Hepatocyte (in vitro differentiated cells): ENCODE measurements at places on chromosomes 3 and 15. TPM values are rescaled to one million over a fixed set of nuclear protein-coding genes. Genes with fewer than 3 reads are reported as not detected.

The ZNF35 gene
- polyA plus RNA-seq = 3.4 and 4.2 TPM in 2 replicates

The CCDC12 gene
- polyA plus RNA-seq = 78.4 and 107 TPM in 2 replicates

The DNAH12 gene
- 0.06 and 0.60 TPM in 2 replicates for polyA plus RNA-seq

The KPNA1 gene
- polyA plus RNA-seq = 38.9 and 42.5 TPM in 2 replicates

The GOLGA8H gene
- 0.09 TPM in 1 of 2 replicates, not detected in the other for polyA plus RNA-seq

The BLM gene
- polyA plus RNA-seq = 1.7 and 2.9 TPM in 2 replicates

The HGD gene
- 47.7 and 63.6 TPM in 2 replicates for polyA plus RNA-seq

The ZSCAN2 gene
- polyA plus RNA-seq = 11.2 and 13.4 TPM in 2 replicates

The ADAMTS9 gene
- 56.9 and 64.3 TPM in 2 replicates for polyA plus RNA-seq

The WDR93 gene
- 0.57 TPM in 1 of 2 replicates, not detected in the other for polyA plus RNA-seq

The GOLGA6L9 gene
- polyA plus RNA-seq = 1.0 and 1.7 TPM in 2 replicates

The ZNF860 gene
- polyA plus RNA-seq = 0.32 and 1.3 TPM in 2 replicates

The PLA2G4D gene
- polyA plus RNA-seq = 0.21 TPM in 1 of 2 replicates, not detected in the other

The TM4SF4 gene
- polyA plus RNA-seq = 366 and 434 TPM in 2 replicates

The HIGD2B gene
- polyA plus RNA-seq = 0.23 TPM in 1 of 2 replicates, not detected in the other

The TRA2B gene
- polyA plus RNA-seq = 93.6 and 113 TPM in 2 replicates

The GCSAM gene
- polyA plus RNA-seq = 0.66 and 1.3 TPM in 2 replicates

The LRCH3 gene
- 18.0 and 22.5 TPM in 2 replicates for polyA plus RNA-seq

The PAQR5 gene
- polyA plus RNA-seq = 2.8 and 4.7 TPM in 2 replicates

The CCR1 gene
- 1.8 and 2.3 TPM in 2 replicates for polyA plus RNA-seq

The TLR9 gene
- polyA plus RNA-seq = not detected in 2 replicates

The COL8A1 gene
- polyA plus RNA-seq = 0.41 and 0.61 TPM in 2 replicates

The CPLX3 gene
- polyA plus RNA-seq = 0.10 TPM in 1 of 2 replicates, not detected in the other

The MGA gene
- polyA plus RNA-seq = 10.9 and 11.7 TPM in 2 replicates

The ISLR gene
- polyA plus RNA-seq = 27.8 and 32.0 TPM in 2 replicates

The THRB gene
- polyA plus RNA-seq = 26.8 and 28.1 TPM in 2 replicates

The UQCC5 gene
- polyA plus RNA-seq = 51.7 and 59.4 TPM in 2 replicates

The GPR27 gene
- polyA plus RNA-seq = 2.2 and 2.9 TPM in 2 replicates

The MKRN2 gene
- polyA plus RNA-seq = 22.6 and 24.6 TPM in 2 replicates

The ALDH1A3 gene
- polyA plus RNA-seq = 4.9 and 6.8 TPM in 2 replicates

The GADL1 gene
- polyA plus RNA-seq = not detected in 2 replicates

The ROBO1 gene
- 13.3 and 13.6 TPM in 2 replicates for polyA plus RNA-seq

The AGBL1 gene
- not detected in 2 replicates for polyA plus RNA-seq

The GNB5 gene
- 20.1 and 21.3 TPM in 2 replicates for polyA plus RNA-seq

The FEZF2 gene
- not detected in 2 replicates for polyA plus RNA-seq

The LIPC gene
- polyA plus RNA-seq = 34.3 and 37.0 TPM in 2 replicates

The ARGFX gene
- polyA plus RNA-seq = not detected in 2 replicates

The CP gene
- 6.5 and 12.5 TPM in 2 replicates for polyA plus RNA-seq

The SLC22A14 gene
- 0.64 TPM in 1 of 2 replicates, not detected in the other for polyA plus RNA-seq

The PLSCR5 gene
- 2.1 and 3.0 TPM in 2 replicates for polyA plus RNA-seq

The SV2B gene
- 0.17 TPM in 1 of 2 replicates, not detected in the other for polyA plus RNA-seq
